ENCODE measurements at places on chromosomes 5 and 9.
A peak's percentile ranks its signal among the peaks of the same experiment; 100 is the strongest.

DNA sequence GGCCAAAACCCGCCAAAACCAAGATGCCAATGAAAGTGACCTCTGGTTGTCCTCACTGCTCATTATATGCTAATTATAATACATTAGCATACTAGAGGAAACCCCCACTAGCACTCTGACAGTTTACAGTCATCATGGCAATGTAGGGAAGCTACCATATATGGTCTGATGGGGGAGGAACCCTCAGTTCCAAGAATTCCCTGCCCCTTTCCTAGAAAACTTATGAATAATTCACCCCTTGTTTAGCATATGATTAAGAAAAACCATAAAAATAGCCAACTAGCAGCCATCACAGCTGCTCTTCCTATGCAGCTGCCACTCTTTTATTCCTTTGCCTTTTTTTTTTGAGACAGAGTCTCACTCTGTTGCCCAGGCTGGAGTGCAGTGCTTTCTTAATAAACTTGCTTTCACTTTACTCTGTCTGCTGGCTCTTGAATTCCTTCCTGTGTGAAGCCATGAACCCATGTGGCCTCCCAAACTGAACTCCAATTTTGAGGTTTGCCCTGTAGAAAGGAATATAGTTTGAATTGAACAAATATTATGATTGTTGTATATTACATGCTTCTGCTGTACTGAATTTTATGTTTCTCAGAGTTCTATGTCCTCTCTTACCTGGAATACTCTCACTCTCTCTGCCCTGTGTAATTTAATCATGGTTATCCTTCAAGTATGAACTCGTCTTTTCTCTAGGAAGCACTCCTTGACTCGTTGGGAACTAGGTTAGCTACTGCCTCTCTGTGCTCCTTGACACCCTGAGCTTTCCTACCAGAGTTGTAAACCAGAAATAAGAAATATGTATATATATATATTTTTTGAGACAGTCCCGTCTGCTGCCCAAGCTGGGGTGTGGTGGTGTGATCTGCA lies 59.8 kb downstream of the KIAA1958 start:
- DNase-seq: peak; percentile 4

DNA sequence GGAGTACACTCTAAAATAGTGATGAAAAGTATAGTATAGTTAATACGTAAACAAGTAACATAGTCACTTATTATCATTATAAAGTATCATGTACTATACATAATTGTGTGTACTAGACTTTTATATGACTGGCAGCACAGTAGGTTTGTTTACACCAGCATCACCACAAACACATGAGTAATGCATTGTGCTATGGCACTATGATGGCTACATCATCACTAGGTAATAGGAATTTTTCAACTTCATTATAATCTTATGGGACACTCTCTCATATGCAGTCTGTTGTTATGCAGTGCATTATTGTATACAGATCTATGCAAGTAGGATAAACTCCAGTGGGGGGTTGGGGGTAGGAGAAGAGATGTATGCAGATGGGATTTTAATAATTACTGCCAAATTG lies 52.7 kb upstream of the ELL2 start:
- DNase-seq: no peak

GRCh38 chr9:100277166-100277979 lies 75.4 kb downstream of the TEX10 start:
- DNase-seq: no peak

DNA sequence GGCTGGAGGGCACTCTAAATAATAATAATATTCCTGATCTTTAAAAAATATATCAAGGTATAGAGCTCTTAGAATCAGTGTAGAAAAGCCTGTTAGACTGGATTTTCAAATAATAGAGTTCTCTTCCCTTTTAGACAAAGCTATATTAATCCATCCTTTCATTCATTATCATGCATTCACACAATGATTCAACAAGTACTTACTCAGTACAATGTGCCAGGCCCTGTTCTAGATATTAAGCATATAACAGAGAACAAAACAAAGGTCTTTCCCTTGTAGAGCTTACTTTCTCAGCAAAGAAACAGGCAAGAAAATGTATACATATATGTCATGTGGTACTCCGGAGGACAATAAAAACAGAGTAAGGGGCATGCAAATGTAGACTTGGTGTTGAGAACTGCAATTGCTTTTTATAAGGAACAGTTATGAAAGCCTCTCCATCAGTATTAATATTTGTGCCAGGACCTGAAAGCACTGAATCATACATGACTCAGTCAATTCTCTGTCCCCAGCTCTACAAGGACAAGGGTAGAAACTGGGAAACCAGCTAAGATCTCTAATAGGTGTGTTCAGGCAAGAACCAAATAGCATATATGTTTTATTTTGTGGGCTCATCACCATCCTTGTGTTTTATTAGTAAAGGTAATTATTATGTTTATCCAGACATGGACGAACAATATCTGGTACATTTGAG lies 72.2 kb downstream of the PIP5K1B start:
- no peak for DNase-seq

- DNase-seq: peak; percentile 68
Observed at GRCh38 chr9:133677126-133678010, 41.2 kb downstream of the DBH start.

GRCh38 chr9:90904706-90905478 lies 103.3 kb downstream of the SYK start:
- DNase-seq: no peak

DNA sequence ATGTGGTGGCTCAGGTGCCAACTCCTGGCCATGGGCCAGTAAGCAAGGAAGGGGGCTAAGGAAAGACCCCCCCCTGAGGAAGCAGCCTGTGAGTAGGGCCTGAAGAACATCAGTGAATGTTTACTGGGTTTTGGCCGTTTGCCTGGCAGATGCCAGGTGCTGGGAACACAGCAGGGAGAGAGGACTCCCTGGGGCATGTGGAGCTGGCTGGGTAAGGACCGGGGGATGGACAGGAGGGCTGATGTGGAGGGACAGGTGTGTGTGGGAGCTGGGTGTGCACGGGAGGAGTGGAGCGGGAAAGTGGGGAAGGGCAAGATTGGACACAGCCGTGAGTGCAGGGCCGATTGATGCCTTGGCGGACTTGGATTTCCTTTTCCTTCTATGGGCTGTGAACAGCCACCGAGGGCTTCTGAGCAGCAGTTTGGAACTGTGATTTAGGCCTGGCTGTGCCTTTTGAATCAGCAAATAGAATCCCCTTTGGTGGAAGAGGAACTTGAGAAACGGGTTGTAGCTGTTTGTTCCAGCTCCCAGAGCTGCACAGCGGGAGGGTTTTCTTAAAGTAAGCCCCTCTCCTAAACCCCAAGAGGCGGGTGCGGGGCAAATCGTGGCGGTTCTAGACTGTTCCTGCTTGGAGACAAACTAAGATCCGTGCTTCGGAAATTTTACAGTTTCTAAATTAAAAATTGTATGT lies 3.1 kb downstream of the HMCN2 start:
- no peak for DNase-seq

DNA sequence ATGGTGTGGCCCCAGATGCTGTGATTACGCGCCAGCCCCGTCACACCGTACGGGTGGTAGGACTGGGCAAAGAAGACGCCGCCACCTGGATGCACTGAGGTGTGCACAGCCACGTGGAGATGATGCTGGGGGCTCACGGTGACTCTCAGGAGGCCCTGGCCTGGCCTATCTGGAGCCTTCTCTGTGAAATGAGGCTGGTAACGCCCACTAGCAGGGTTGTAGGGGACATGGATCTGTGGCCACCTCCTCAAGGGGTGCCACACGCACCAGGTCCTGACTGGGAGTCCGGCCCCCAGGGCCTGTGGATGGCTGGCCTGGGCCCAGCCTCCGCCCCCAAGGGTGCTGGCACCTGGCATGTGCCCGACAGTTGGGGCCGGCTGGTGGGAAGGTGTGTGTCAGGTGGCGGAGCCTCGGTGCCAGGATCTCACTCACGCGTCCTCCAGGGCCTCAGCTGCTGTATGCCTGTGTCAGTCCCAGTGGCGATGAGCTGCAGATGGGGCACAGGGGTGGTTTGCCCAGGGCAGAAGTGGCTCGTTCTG lies 32.4 kb downstream of the NEK6 start:
- no peak for DNase-seq

DNA sequence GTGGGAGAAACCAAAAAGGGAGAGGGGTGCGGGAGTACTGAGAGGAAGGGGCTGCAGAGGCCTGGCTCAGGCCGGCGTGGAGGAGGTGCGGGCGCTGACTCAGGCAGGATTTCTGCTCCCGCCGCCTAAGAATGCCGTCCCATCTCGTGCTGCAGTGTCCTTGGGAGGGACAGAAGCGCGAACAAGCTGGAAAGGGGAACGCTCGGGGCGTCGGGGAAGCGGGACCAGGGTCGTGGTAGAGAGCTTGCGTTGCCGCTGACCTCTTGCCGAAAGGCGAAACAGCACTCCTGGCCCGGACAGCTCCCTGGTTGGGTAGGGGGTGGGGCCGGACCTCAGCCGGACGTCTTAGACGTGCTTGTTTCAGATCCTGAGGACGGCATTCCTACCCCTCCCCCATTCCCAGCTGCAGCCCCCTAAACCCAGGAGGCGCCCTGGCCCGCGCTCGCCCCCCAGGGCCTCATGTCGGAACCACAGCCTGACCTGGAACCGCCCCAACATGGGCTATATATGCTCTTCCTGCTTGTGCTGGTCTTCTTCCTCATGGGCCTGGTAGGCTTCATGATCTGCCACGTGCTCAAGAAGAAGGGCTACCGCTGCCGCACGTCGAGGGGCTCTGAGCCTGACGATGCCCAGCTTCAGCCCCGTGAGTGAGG lies 1.1 kb downstream of the RELL2 start:
- DNase-seq: peak; percentile 69

DNA sequence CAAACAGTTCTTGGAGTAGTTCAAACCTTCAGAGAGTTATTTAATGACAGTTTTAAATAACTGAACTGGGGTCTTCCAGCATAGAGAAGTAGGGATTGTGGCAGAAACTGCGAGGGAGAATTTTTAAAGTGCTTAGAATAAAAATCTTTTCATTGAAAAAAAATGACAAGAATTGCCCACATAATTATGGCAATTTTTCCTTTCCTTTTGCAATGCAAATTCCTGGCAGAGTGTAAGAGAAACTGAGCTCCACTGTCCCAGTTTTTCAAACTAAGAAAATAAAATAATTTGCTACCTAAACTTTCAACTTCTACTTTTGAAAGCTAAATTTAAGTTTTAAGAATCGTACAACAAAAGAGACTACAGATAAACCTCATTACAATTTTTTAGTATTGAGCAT lies 2.3 kb upstream of the PTGER4 start:
- DNase-seq: no peak

DNA sequence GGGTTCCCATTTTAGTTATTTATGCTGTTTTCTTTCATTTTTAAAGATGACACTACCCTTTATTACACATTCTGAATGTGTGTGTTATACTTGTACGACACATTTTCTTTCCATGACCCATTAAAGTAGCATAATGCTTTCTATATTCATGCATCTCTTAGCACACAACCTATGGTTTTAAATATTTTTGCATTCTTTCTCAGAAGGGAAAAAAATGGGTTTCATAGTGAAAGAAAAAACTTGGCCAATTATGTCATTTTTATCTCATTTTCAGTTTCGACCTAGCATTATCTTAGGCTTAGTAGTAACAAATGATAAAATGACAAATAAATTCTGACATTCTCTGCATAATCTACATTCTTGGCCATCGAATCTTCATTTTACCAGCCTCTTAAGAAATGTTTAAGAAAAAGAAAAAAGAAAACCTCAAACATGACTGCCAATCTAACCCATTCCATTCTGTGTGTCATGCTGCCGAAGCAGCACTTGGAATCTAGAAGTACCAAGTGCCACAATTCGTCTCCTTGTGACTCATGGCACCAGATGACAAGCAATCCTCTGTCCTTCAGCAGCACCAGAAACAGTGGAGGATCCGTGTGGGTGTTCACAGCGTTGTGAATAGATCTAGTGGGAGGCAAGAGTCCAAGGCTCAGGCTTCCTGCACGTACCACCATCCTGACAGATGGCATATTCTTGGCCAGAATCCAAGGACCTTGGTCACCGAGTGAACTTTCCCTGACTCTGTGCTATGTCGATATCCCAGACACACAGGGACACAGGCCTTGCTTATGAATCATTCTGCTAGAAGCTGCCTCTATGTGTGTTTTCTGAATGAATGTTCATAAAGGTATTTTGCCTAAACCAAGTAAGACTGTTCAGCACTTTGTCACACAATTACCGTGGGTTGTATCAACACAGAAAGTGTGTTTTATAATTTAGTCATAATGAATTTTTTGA lies 502.7 kb downstream of the NR2F1-AS1 start:
- peak; percentile 2 for DNase-seq

GRCh38 chr5:10354048-10354872 lies 765 bp downstream of the MARCHF6 start:
- DNase-seq: peak; percentile 67

DNA sequence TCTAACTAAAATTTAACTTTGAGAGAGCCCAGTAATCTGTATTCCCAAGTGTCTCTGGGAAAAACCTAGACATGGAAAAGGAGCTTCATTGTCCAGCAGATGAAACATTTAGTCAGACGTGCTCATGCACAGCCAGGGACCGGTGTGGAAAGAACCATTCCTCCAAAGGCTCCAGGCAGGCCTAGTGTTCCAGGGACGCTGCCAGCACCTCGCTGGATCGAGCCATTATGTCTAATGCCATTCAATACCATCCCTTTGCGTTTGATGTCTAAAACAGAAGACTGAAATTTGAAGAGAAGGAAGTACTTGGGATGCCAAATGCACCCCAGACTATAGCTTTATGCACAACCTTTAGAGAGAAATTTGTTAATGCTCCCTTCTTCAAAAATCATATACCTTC lies 1.4 kb upstream of the CHSY3 start:
- no peak for DNase-seq

DNA sequence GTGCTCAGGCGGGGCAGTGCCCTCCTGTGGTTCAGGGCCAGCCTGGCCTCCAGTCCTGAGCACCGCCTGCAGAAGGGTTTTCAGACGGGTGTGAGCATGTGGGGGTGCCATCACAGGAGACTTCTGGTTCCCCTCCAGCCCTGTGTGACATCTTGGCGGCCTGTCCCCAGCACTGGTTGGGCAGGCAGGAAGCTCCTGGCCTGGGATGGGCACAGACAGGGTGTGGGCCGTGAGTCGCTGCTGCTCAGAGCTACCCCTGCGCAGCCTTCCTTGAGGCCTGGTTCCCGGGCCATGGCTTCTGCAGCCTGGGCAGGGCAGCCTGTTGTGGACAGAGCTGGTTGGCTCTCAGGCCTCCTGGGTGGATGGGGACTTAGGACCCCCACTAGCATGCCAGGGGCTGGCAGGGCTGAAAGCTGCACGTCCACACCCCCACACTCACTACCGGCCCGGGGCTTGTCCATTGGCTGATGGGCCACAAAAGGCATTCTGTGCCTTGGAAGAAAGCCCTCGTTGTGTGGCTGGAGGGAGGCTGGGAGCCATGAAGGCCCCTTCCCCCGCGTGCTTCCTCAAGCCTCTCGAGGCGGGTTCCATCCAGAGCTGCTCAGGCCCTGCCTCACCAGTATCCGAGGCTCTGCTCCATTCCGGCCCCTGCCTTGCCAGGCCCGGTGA lies 58.7 kb downstream of the RXRA start:
- DNase-seq: no peak

DNA sequence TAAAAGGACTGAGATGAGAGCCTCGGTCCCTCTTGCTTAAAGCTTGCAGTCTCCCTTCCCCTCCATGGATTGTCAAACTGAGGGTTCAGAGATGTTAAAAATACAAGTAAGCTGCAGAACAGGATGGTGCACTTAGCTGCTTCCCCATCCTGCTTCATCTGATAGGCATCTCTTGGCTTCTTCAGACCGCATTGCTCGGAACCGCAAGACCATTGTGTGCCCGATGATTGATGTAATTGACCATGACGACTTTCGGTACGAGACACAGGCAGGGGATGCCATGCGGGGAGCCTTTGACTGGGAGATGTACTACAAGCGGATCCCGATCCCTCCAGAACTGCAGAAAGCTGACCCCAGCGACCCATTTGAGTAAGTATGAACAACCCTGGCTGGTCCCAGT lies 65.5 kb upstream of the SAP30L start:
- DNase-seq: no peak

Measured in activated CD4-positive, alpha-beta T cell treated with anti-CD3 and anti-CD28 coated beads for 48 hours (primary cell).